ENCODE measurements at places on chromosomes 2 and 18.

DNA sequence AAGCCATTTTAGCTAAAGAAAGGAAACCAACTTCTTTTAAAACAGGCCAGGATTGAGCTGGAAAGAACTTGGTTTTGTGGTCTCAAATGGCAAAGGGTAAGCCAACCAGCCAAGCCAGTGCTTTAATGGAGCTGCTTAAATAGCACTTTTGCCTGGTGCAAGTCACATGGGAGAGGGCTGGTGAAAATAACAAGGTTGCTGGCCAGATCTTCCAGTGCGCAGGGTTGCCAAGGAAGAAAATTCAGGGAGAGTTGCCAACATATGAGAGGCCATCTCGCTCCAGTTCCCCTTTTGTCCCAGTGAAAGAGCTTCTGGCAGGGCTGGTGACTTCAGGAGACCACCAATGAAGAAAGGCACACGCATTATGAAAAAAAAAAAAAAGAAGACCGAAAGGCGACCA, 57.3 kb downstream of the IRS1 start:
- no peak overlapping the region for H3K4me3 ChIP-seq
- H3K27ac ChIP-seq = no peak overlapping the region
- H3K27me3 ChIP-seq = no peaks in the 10 kb centered on the region
- no peaks in the 10 kb centered on the region for H3K4me1 ChIP-seq

DNA sequence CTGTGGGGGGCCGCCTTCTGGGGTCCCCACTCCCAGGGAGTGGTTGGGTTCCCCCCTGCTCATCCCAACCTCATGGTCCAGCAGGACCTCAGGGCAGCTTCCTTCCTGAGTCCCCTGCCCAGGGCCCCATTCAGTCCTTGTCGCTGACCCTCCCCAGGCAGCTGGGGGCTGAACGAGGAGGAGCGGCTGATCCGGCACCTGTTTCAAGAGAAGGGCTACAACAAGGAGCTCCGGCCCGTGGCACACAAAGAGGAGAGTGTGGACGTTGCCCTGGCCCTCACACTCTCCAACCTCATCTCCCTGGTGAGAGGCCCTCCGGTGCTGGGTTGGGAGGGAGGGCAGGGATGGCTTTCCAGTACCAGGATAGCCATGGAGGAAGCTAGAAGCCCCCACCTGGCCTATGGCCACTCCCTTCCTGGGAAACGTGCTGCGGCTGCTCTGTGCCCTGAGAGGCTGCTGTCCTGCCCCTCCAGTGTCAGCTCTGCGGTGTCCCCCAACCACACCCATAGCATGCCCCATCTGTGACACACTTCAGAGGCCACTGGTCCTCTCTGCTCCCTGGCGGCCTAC, 497 bp downstream of the CHRND start:
- no peak overlapping the region for H3K27ac ChIP-seq
- DNase-seq = no peak
- H3K36me3 ChIP-seq = no peaks in the 10 kb centered on the region
- H3K4me3 ChIP-seq = no peak overlapping the region
- H3K27me3 ChIP-seq = peaks cover 31% of the 10 kb centered on the region

DNA sequence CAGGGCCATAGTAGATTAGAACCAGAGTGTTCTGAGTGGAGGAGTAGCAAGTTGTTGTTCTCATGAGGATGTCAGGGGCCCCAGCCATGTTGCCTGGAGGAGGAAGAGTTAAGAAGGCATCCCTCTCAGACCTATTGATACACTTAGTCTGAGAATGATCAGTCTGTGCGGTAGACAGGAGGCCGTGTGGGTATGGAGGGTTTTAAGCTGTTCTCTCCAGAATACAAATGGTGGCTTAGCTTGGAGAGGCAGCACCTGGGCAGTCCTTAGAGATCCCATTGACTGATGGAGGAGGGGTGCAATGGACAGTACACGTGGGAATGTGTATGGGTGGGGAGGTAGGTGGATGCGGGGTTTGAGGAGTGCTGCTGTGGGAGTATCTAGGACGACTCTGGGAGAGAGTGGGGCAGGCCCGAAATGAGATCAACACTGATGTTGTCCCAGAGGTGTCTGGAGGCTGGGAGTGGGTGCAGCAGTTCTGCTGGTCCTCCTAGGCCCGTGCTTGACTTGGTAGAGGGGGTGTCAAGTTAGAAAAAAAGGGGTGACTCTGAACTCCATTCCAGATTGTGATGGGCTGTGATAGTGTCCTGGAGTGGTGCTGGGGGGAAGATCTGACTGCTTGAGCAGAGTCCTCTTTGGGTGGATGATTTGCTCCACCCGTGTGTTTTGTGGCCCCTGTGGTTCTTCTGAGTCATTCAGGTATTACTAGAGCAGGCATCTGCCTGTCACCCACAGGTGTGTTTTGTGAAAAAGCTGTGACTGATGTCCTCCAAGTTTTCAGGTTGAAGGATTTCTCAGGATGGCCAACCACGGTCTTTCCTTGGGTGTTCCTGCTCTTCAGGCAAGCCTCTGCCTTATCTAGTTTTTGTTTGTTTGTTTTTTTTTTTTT, 44.7 kb downstream of the C2orf42 start:
- peaks cover 5% of the 10 kb centered on the region for H3K36me3 ChIP-seq
- peaks cover 55% of the 10 kb centered on the region for H3K4me1 ChIP-seq
- peak overlapping the region; percentile 54 for H3K4me3 ChIP-seq
- no peaks in the 10 kb centered on the region for H3K27me3 ChIP-seq
- peak overlapping the region; percentile 0 for H3K27ac ChIP-seq
- DNase-seq = peak; percentile 66

GRCh38 chr2:191171708-191172355, 21.0 kb upstream of the STAT4 start:
- no peaks in the 10 kb centered on the region for H3K27me3 ChIP-seq
- peak overlapping the region; percentile 55 for H3K27ac ChIP-seq
- DNase-seq = no peak

DNA sequence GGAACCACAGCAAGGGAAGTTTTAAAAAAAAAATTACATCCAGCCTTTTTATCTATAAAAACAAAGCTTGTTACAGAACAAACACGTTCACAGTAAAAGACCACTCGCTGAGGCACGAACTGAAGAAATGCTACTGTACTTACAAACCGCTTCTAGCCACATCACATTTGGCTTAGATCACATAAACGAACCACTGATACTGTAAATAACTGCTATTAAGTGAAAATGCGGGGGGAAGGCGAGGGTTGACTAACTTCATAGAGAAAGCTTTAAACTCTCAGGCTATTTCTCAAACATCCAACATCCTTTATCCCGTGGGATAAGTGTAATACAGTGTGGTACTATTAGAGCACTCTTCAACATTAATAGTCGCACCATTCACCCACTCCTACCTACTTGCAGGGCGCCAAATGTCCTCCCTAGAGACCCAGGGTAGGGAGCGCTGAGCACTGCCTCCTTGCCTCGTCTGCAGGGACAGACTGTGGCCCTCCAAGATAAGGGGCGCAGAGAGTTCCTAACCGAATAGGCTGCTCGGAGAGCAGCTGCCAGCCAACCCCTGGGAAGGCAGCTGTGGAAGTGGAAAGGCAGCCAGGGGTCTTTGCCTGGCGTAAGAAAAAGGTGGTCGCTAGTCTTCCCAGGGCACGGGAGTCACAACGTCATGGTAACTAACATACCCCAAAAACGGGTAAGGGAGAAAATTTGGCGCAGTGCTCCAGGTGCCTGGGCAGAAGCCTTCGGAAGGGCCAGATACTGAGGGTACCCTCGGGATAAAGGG, 854 bp downstream of the GPR155 start:
- peak overlapping the region; percentile 88 for H3K27ac ChIP-seq
- H3K4me3 ChIP-seq = peak overlapping the region; percentile 97
- H3K36me3 ChIP-seq = peaks cover 11% of the 10 kb centered on the region
- DNase-seq = peak; percentile 31
- H3K4me1 ChIP-seq = peaks cover 49% of the 10 kb centered on the region
- H3K27me3 ChIP-seq = no peaks in the 10 kb centered on the region
